Activated CD4-positive, CD25-positive, alpha-beta regulatory T cell treated with anti-CD3 and anti-CD28 coated beads, Interleukin-2, amount 50 U/mL, for 24 hours (primary cell): ENCODE measurements at places on chromosomes 1 and 21.

GRCh38 chr1:8598060-8598724, 219.2 kb downstream of the RERE start:
- ATAC-seq, result no peak

GRCh38 chr1:76764638-76765454, 102.4 kb upstream of the ST6GALNAC5 start:
- ATAC-seq, result no peak

DNA sequence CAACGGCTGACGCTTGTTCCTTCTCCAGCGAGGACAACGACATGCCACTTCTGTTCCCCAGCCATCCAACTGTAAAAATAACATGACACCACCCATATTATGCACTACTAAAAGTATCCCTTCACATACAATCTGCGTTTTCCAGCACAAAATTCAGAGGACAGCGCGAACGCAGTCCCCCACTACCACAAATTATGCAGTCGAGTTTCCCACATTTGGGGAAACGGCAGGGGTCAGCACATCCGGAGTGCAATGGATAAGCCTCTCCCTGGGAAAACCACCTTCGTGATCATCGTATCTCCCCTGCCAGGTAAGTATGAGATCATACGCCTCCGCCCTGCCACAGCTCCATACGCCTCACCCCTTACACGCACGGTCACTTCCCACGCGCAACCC, 120.9 kb downstream of the PPIAL4G start:
- peak; percentile 30 for ATAC-seq

GRCh38 chr1:157047062-157047410, 1.5 kb upstream of the ARHGEF11 start:
- no peak for ATAC-seq
